ENCODE measurements at places on chromosomes 7 and 10. TPM values are rescaled to one million over a fixed set of nuclear protein-coding genes. Genes with fewer than 3 reads are reported as not detected.

Gene ATOH7
- not detected for total RNA-seq

Gene WDFY4
- 3.3 TPM for total RNA-seq

Gene CD36
- total RNA-seq: 597 TPM

Gene SPDYE11
- not detected for total RNA-seq

Gene COA1
- total RNA-seq: 37.8 TPM

Gene TMEM213
- not detected for total RNA-seq

All from liver (tissue), 10 donors.